Psoas muscle (tissue), 8 donors: ENCODE measurements at places on chromosomes 11 and 22.
A peak's percentile ranks its signal among the peaks of the same experiment; 100 is the strongest.

DNA sequence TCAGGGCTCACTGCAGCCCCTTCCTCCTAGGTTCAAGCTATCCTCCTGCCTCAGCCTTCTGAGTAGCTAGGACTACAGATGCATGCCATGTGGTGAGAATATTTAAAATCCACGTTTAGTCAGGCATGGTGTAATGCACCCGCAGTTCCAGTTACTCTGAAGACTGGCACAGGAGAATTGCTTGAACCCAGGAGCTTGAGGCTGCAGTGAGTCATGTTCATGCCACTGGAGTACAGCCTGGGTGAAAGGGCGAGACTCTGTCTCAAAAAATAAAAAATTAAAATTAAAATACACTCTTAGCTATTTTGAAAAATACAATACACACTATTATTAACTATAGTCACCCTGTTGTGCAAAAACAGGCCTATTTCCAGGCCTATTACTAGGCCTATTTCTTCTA lies 38.4 kb downstream of the NOX4 start:
- H3K36me3 ChIP-seq = no peaks in the 10 kb centered on the region
- H3K4me3 ChIP-seq = no peak overlapping the region
- H3K27me3 ChIP-seq = no peaks in the 10 kb centered on the region
- no peak overlapping the region for H3K27ac ChIP-seq
- no peaks in the 10 kb centered on the region for H3K4me1 ChIP-seq

DNA sequence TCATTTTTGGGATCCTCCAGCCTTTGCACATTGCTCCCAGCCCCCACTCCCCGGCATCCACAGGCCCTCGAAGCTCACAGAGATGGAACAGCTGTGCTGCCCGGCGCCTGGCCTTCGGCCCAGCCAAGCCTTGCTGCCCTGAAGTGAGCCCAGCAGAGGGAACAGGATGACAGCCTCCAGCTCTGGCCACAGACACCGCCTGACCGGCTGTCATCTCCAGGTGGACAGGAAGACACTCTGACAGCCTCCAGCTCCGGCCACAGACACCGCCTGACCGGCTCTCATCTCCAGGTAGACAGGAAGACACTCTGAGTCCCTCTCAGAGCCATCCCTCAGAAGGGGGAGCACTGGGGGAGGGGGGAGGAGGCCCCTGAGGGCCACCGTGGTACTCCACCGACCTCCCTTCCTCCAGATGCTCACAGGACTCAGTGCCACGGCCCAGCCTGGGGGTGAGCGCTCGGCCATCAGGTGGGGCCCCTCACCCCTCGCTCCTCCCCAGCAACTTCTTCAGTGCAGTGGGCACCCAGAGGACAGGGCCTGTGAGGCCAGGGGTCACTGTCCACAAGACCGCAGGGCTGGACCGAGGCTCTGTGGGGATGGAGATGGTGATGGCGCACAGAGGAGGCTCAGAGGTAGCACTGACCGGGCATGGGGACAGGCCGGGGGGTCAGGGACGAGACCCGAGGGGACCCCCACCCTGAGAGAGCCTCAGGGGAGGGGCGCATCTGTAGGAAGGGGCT lies 58.6 kb downstream of the BRD1 start:
- no peaks in the 10 kb centered on the region for H3K27me3 ChIP-seq
- DNase-seq = peak; percentile 62
- H3K4me3 ChIP-seq = no peak overlapping the region

GRCh38 chr22:38310518-38311322 lies 6.5 kb downstream of the CSNK1E start:
- no peaks in the 10 kb centered on the region for H3K36me3 ChIP-seq
- DNase-seq = peak; percentile 69

GRCh38 chr11:57416436-57416835 lies 10.5 kb downstream of the SLC43A3 start:
- no peaks in the 10 kb centered on the region for H3K27me3 ChIP-seq
- H3K4me3 ChIP-seq = no peak overlapping the region
- no peaks in the 10 kb centered on the region for H3K36me3 ChIP-seq
- no peak for DNase-seq

DNA sequence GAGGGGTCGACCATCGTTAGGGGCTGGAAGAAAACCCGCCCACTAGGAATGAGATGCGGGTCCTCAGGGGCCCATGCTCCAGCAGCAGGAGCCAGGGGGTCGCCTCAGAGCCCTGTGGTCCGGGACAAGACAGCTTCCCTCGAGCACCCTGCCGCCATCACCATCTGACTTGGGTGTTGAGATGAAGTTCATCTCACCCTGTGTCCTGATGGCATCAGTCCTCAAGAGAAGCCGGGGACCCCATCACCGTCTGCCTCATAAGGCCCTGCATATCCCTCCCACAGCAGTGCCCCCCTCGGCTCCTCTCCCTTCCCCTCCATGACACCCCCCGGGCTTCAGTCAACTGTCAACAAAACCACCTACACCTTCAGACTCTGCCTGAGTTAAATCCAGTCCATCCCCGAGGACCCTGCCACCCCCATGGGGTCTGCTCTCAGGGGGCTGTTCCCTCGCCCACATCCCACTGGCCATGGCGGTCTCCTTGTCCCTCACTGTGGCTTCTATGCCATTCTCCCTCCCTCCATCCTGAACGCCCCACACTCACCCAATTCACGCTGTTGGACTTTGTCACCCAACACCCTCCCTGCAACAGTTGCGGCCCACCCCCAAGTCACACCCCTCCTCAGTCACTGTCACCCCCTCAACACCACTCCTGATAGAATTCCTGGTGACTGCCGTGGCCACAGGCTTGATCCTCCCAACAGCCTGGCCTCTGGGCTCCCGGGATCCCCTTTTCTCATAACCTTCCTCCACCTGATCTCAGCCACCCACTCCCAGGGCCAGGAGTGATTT lies 87.7 kb upstream of the RTL6 start:
- H3K4me1 ChIP-seq = no peaks in the 10 kb centered on the region
- H3K27ac ChIP-seq = no peak overlapping the region
- no peak overlapping the region for H3K4me3 ChIP-seq
- no peaks in the 10 kb centered on the region for H3K27me3 ChIP-seq

DNA sequence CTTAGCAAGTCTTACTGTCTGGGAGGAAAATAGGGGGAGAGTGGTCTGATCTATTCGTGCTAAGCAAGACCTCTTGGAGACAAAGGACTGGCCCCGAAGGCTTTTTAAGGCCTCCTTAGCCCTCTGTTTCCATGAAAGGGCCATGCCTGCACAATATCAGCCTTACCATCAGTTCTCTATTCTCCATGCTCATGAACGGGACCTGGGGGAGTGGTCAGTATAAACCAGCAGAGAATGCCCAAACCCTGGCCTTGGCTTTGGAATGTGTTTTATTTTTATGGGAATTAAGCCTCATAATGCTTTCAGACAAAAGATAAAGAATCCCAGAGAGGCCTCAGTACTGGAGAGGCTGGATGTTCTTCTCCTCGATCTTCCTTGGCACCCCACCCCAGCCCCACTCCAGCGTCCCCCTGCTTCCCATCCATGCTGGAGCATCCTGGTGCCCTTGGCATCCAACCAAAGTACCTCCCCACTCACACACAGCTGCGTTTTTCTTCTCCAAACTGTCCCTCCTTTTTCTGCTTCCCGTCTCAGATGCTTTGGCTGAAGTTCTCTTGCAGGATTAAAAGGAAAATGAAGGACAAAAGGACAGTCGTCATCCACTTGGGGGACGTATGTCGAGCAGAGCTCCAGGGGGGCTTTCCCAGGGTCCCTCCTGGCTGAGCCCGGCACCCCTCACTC lies 18.6 kb downstream of the FXYD6 start:
- peak overlapping the region; percentile 4 for H3K27ac ChIP-seq
- DNase-seq = no peak
- H3K27me3 ChIP-seq = no peaks in the 10 kb centered on the region
- H3K4me1 ChIP-seq = no peaks in the 10 kb centered on the region
- no peaks in the 10 kb centered on the region for H3K36me3 ChIP-seq
- H3K4me3 ChIP-seq = no peak overlapping the region

DNA sequence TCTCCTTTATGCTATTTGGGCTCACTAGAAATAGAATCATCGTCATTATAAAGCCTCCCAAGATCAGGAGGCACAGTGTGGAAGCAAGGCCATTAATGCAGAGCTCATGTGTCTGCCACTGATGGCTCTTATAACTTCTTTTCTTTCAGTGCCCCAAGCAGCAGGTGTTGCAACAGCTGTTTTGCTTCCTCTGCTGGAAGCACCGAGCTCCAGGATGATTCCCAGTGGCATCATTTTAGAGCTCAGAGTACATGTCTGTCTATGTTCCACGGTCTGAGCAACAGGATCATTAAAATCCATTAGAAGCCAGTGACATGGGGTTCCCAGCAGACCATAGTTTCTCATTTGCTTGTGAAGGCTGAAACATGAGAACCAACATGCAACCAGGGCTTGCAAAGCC lies 803.0 kb upstream of the FAT3 start:
- H3K27me3 ChIP-seq = no peaks in the 10 kb centered on the region
- DNase-seq = no peak
- H3K27ac ChIP-seq = no peak overlapping the region
- H3K4me3 ChIP-seq = no peak overlapping the region
- no peaks in the 10 kb centered on the region for H3K4me1 ChIP-seq
- no peaks in the 10 kb centered on the region for H3K36me3 ChIP-seq
